ENCODE measurements at places on chromosomes 3 and 15.

DNA sequence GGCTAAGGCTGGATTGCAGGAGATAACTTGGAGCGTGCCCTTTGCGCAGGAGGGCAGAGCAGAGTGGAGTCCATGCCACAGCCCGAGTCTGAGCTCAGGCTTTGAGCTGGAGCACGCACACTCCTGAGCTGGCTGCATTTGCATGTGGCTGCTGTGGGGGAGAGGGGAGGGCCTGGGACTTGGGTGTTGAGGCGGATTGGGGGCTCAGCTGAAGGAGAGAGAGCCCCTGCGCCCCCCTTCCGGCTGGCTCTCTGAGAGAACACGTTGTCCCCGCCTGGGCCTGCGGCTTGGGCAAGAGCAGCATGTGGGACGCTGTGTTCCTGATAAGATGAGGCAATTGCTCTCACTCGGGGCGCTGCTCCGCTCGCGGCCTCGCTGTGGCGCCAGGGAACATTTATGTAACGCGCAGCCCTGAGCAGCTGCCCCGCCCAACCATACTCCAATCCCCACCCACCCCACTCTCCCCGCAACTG lies 39.1 kb downstream of the KLF13 start:
- DNase-seq = no peak

DNA sequence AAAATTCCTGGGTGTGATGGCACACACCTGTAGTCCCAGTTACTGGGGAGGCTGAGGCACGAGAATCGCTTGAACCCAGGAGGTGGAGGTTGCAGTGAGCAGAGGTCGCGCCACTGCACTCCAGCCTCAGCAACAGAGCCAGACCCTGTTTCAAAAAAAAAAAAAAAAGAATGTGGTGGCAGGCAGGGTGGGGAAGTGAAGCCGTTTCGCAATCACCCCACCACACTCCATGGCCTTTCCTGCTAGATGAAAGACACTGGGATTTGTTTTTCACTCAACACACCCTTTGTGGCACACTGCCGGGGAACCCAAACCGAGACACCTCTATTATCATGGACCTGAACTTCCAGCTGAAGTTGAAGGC lies 172.4 kb upstream of the IQSEC1 start:
- no peak for DNase-seq

GRCh38 chr3:102144063-102144462 lies 290.8 kb upstream of the ZPLD1 start:
- no peak for DNase-seq

DNA sequence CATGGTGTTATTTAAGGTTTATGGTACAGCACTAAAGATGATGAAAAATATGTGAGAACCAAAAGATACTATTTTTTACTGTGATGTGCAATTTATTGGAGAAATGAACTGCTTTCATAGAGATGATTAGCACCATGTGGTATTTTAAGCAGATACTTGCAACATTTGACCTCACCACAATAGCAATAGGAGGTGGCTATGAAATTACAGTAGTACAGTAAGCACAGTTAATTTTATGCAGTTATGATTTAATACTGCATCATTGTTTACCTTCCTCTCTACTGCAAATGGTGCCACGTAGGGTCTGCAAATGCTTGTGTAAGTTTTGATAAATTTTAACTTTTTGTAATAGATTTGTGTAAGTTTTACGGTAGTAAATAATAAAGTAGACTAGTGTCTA lies 14.0 kb downstream of the PYGO1 start:
- DNase-seq = no peak

- no peak for DNase-seq
Observed at GRCh38 chr3:188948997-188949389, 222.8 kb upstream of the TPRG1 start.

- DNase-seq = no peak
Observed at GRCh38 chr15:39593071-39593655, 12.3 kb downstream of the THBS1 start.

GRCh38 chr3:45565342-45565741 lies 29.2 kb upstream of the LIMD1 start:
- no peak for DNase-seq

GRCh38 chr3:55725681-55726500 lies 238.8 kb upstream of the WNT5A start:
- DNase-seq = no peak

DNA sequence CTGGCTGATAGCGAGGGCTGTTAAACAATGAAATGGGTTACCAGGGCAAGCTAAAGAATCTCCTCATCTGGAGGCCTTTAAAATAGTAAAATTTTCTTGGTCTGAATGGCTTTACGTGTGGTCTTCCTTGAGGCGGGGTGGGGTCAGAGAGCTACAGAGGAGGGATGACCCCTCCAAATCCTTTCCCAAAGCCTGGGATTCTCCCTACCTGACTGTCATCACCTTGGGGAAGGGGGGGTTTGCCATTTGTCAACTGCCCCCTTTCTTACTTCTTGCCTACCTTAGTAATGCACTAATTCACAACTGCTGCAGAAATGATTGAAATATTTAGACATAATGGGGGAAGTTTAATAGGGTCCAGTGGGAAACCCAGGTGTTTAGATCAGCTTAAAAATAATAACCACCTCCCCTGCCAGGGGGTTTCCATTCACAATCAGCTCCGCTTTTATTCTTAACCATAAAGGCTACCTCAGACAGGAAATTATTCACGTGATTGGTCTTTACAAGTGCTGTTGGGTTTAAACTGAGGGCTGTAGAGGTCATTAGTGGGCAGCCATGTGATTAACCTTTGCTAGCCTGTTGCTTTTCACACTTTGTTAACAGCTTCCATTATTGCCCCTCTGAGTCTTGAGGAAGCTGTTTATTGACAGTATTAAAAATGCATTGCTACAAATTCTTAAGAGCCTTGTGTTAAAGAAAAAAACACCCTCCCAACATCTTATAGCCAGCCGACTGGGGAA lies 276.5 kb upstream of the ATP11B start:
- DNase-seq = no peak

DNA sequence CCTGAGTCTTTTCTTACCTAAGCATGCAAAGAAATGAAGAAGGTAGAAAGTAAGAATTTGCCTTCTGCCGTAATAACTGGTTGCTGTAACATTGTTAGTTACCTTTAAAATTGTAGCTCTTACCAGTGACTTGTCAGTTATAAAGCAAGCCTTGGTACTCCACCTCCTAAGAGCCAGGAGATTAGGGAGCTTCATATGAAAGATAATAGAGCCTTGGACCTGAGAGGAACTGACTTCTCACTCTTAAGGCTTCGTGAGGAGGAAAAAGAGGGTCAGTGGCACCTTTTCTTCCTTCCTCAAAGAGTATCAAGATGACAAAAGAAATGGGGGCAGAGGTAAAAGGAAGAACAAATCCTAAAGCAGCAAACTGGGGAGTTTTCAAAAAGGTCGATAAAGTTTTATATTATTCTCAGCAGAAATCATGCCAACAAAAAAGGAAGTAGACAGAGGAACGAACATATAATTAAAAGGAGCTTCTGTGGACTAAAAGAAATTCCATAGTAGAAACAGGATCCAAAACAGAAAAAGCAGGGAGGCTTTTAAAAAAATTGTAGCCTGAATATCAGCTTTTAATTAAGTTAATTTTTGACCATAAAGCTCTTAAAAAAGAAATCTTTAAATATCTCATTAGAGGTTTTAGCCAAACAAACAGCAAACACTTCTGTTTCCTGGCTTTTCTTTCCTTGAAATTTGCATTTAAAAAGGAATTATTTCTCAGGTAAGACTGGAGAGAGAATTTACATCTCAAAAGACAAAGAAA lies 847.1 kb upstream of the ALCAM start:
- no peak for DNase-seq

DNA sequence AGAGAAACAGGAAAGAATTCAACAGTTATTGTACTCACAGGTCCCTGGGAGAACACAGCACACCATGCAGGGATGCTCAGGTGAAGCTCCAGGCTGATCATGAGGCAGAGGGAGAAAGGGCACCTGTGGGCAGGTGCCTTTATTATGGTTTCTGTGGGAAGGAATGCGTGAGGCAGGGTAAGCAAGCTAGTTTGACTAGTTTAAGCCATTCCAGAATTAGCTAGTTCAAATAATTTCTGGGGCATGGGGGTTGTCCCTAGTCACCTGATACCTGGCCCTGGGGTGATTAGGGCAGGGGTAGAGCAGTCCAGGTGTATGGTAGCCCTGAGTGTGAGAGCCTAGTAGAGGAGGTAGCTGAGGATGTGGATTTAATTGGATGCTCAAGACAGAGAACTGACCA lies 47.9 kb upstream of the DCLK3 start:
- no peak for DNase-seq

DNA sequence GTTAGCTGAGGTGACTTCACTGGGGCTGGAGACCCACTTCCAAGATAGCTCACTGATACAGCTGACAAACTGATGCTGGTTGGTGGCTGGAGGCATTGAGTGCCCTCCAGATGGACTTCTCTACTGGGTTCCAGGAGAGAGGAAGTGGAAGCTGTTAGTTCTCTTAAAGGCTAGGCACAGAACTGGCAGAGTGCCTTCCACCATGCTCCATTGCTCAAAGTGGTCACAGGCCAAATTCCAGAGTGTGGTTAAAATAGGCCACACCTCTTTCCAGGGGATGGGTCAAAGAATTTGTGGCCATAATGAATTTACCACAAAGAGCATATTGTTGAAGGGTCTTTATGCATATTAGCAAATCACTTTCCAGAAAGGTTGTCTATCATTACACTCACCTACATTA lies 74.2 kb downstream of the NMD3 start:
- no peak for DNase-seq

- peak; percentile 13 for DNase-seq
Observed at GRCh38 chr3:64530434-64531049, 157.3 kb downstream of the ADAMTS9 start.

DNA sequence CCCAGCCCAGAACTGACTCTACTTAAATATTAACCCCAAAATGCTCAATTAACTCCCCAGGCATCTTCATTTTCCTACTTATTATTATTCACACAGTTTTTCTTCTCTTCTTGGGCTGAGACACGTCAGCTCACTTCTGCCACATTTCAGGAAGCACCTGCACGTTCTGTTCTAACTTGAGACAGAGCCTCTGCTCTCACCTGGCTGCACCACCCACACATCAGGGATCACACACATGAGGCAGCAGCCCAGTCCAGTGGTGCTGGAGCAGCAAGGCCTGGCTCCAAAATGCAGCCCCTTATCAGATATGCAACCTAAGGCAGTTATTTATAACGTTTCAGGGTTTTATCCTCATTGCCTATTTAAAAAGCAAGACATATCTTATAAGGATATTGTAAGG lies 127.5 kb downstream of the OSBPL10 start:
- no peak for DNase-seq

- DNase-seq = no peak
Observed at GRCh38 chr3:16012086-16012485, 162.4 kb upstream of the GALNT15 start.

- no peak for DNase-seq
Observed at GRCh38 chr3:43838009-43838758, 147.4 kb downstream of the ABHD5 start.

DNA sequence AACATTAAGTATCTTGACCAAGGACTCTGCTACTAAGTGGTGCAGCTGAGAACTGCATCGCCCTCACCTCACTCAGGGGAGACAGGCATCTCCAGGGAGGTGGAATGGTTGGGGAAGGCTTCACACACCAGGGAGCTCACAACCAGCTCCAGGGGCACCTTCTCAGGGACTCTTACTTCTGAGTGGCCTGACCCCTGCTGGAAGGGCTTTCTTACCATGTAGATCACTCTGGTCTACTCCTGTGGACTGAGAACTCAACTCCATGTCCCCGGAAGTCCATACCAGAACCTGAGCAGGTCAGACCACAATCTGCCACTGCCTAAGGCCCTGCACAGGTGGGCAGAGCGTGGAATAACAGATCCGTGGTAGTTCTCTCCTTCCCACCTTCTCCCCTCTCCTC lies 140.5 kb downstream of the TLE3 start:
- DNase-seq = no peak

GRCh38 chr15:91257746-91258414 lies 157.8 kb downstream of the SV2B start:
- DNase-seq = no peak

DNA sequence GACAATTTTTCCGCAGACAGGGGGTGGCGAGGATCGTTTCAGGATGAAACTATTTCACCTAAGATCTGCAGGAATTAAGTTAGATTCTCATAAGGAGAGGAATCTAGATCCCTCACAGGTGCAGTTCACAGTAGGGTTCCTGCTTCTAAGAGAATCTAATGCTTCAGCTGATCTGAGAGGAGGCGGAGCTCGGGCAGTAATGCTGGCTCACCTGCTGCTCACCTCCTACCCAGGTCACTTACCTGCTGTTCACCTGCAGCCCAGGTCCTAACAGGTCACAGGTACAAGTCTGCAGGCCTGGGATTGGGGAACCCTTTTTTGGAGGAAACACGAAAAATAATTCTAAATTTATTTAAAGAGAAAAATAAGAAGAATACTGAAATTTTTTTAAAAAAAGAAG lies 406.8 kb downstream of the MCTP2 start:
- DNase-seq = no peak

DNA sequence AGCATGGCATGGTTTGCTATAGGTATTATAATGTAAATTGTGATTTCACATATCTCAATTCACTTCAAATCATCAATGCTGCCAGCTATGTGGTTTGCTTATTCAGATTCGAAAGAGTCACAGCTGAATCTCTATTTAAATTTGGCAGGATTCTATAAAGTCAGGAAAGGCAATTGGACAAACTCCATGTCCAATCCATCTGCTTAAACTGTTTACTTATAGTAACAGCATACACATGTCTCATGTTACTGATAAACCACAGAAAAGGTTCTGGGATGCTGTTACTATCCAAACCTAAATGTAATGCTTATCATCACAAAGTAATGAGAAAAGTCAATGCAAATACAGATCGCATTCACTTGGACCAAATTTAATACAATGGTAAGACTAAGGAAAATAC lies 229.7 kb downstream of the ISL2 start:
- DNase-seq = no peak

DNA sequence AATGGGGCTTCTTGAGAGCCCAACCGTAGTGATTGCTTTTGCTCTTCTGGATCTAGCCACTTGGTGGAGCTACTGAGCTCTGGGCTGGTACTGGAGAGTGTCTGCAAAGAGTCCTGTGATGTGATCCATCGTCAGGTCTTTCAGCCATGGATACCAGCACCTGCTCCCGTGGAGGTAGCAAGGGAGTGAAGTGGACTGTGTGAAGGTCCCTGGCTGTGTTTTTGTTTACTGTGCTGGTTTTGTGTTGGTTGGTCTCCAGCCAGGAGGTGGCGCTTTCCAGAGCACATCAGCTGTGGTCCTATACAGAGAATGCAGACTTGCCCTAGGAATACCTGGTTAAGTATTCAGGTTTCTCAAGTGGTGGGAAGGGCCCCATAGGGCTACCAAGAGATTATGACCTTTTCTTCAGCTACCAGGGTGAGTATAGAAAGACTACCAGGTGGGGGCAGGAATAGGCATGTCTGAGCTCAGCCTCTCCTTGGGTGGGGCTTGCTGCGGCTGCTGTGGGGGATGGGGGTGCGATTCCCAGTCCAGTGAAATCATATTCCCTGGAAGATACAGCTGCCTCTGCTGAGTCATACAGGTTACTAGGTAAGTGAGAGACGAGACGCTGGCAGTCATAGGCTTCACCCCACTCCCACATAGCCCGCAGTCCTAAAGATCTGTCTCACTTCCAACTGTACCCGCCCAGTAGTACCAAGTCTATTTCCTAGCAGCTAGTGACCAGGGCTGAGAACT lies 733.7 kb downstream of the ZNF385D start:
- no peak for DNase-seq

Measured in NCI-H1092 (cell line).